Brain pericyte (primary cell): ENCODE measurements at places on chromosomes 16 and 17.

- no peak for DNase-seq
These were observed 13.7 kb upstream of the PEMT start for GRCh38 chr17:17605083-17605728.

GRCh38 chr17:17050346-17051345 lies 8.4 kb downstream of the MPRIP start:
- no peak for DNase-seq

DNA sequence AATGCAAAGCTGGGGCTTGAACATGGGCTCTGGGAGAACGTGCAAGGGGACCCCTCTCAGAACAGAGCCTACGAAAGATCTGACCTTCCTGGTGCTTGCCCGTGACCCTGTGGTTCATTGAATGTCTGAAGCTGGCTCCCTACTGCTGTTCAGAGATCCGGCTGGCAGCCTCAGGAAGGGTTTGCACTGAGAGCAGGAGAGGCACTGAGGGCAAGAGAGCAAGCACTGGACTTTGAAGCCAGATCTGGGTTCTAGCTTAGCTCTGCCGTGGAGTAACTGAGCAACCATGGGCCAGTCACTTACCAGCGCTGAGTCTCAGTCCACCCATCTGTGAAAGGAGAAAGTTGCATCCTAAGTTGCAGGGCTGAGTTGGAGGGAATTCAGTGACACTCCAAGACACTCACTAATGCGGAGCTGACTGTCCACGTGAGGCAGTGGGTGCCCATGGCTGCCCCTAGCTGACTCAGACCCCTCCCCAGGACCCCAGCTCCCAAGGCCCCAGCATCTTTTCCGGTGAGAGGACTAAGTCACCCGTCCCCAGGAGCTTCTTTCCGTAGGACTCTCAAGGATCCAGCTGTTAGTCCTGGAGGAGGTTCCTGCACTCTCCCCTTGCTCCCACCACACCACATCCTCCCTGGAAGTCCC lies 41.3 kb downstream of the BEAN1 start:
- no peak for DNase-seq

GRCh38 chr16:88779406-88780141 lies 5.4 kb downstream of the PIEZO1 start:
- DNase-seq = no peak

DNA sequence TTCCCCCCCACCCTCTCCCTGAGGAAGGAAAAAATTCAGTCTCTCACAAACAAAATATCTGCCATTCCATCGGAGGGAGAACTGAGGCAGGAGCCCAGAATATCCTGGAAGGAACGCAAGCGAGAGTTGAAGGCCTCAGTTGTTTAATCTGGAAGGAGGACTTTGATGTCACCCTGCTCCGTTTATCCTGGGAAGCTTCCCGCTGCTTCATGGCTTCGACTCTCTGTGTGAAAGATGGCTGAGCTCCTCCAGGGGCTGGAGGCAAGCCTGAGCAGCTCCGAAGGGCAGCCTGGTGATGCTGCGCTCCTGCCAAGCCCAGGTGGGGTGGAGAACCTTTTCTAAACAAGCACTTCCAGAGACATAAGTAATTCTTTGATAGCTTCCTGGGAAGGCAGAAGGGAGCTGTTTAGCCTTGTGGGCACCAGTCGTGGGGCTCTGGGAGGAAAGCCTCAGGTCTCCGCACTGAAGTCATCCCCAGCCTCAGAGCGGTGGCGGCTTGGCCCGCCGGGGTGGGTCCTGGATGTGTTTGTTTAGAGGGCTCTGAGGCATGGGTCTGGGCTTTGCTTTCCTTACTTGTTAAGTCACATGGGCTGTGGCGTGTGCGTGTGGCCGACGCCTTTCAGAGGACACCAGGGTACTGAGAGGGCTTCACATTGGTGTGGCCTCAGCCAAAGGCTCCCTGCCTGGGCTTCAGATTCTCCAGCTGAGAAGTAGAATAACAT lies 7.9 kb downstream of the NKD1 start:
- DNase-seq = no peak

DNA sequence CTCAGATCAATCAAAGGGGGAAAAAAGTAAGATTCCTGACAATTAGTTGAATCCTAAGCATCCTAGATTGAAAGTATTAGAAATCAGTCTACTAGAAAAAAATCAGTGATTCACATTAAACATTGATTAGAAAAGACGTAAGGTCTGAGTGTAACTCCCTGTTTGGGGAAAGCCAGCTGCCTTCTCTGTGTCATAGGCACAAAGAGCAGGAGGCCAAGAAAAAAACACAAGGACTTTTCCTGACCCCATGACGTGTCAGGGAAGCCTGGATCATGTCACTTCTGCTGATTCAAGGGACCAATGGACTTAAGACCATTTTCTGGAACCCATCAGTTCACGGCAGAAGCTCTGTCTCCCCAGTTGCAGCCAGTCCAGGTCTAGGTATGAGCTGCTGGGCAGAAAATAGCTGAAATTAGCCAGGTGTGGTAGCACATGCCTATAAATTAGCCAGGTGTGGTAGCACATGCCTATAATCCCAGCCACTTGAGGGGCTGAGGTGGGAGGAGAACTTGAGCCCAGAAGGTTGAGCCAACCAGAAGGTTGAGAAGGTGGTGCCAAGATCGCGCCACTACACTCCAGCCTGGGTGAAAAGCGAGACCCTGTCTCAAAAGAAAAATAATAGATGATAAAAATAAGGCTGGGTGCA lies 35.9 kb downstream of the RANBP10 start:
- no peak for DNase-seq

DNA sequence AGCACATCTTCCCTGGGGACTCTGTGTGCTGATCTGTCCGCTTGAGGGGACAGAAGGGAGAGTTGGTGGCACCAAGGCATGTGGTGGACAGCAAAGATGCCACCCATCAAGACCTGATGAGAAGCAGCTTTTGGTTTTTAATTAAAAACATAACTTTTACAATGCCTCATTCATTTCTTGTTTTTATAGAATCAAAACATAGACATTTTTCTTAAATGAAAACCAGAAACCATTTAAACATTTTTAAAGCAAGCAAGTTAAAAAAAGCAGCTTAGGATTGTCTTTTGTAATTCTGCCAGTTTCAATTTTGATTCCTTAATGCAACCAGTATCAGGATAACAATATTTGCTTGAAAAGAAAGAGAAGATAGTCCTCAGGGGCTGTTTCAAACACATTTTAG lies 123.7 kb upstream of the AXIN2 start:
- DNase-seq = no peak

GRCh38 chr17:40364121-40364861 lies at the start of gene GJD3:
GJD3 (minus strand) TSS chr17:40364737; CDS start chr17:40363815, 922 bp downstream.
- no peak for DNase-seq

GRCh38 chr17:32385121-32385520 lies 35.2 kb downstream of the ZNF207 start:
- no peak for DNase-seq

GRCh38 chr17:71378036-71378435 lies 742.8 kb upstream of the SOX9 start:
- DNase-seq = no peak

- no peak for DNase-seq
These were observed 96.8 kb downstream of the IRF8 start for GRCh38 chr16:85995541-85996423.

GRCh38 chr16:51766739-51767138 lies 615.7 kb upstream of the SALL1 start:
- no peak for DNase-seq

- no peak for DNase-seq
These were observed 13.9 kb upstream of the KIFC3 start for GRCh38 chr16:57815987-57816745.

DNA sequence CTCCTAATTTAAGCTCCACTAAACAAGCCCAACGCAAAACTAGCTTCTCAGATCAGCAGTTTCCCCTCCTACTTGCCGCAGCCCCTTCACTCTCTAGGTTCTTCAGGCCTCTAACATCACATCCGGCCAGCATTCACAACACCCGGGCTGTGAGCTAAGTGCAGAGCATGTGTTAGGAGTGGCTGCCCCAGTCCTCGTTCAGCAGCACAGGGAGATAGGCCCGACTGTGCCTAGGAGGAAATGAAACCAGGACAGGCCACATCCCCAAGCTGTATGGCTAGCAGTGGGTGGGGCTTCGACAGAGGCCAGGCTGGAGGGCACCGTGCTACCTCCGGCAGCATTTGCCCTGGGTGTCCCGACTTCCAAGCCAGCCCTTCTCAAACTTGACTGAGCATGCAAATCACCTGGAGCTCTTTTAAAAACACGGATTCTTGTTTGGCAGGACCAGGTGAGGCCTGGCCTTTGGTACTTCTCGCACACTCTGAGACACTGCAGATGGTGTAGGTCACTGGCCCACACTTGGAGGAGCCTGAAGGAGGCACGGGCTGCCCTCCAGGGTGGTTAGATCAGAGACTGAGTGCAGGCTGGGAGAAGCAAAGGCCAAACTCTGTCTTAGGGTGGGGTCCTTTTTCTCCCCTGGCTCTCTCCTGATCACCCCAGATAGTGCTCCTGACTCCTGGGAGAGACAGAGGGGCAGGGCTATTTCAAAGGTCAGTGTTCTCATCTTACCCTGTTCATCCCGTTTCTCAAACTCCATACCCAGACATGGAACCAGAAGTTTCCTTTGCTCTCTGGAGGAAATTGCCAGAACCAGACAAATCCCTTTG lies 202.0 kb downstream of the C16orf78 start:
- no peak for DNase-seq

DNA sequence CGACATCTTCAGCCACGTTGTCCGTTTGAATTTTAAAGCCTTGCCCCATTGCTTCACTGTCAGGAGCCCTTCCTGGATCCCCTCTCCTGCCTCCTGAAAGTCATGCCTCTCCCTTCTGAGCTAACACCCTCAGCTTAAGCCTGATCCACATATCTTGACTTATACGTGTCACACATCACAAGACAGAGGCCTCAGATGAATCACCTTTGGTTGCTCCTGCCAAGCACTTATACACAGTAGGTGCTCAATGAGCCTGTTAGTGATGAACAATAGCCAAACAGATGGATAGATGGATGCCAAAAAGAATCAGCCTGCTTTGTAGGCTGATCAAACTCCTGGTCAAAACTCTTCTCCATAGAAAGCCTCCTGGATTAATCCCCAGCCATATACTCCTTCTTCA lies 31.8 kb downstream of the PITPNM3 start:
- no peak for DNase-seq

DNA sequence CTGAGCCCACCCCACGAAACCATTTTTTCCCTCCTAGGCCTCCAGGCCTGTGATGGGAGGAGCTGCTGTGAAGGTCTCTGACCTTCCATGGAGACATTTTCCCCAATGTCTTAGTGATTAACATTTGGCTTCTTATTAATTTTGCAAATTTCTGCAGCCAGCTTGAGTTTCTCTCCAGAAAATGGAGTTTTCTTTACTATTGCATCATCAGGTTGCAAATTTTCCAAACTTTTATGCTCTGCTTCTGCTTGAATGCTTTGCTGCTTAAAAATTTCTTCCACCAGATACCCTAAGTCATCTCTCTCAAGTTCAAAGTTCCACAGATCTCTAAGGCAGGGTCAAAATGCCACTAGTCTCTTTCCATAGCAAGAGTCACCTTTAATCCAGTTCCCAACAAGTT lies 12.9 kb upstream of the MYH4 start:
- no peak for DNase-seq

DNA sequence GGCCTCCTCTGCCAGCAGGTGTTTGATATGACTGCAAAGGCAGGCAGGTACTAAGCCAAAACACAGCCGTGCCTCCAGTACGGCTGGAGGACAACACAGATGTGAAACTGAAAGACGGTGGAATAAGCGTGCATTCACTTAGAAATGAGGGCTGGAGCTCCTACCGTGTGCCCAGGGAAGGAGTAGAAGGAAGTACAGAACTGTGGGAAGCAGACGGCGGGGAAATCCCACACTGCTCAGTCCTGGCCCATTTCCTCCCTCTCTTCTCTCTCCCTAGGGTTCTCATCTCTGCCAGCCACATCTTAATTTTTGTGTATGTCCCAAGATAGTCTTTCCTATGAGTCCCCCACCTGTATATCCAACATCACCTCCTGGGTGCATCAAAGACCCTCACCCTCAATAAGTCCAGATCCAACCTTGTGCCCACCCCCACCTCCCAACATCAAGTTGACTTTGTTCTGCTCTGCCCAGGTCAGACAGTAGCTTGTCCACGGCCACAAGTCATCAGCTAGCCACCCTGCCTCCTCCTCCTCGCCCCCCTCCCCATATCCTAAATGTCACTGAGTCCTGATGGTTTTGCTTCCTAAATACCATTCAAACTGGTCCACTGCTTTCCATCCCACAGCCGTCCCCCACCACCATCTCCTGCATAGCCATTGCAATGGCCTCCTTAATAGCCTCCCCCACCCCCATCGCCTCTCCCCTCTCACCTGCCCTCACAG lies 77.1 kb upstream of the RPL38 start:
- DNase-seq = no peak

GRCh38 chr16:3874794-3875692 lies 5.5 kb downstream of the CREBBP start:
- no peak for DNase-seq

- no peak for DNase-seq
These were observed 393.0 kb downstream of the CA10 start for GRCh38 chr17:51765282-51766135.

GRCh38 chr17:28811651-28812090 lies 30.9 kb downstream of the FAM222B start:
- no peak for DNase-seq

DNA sequence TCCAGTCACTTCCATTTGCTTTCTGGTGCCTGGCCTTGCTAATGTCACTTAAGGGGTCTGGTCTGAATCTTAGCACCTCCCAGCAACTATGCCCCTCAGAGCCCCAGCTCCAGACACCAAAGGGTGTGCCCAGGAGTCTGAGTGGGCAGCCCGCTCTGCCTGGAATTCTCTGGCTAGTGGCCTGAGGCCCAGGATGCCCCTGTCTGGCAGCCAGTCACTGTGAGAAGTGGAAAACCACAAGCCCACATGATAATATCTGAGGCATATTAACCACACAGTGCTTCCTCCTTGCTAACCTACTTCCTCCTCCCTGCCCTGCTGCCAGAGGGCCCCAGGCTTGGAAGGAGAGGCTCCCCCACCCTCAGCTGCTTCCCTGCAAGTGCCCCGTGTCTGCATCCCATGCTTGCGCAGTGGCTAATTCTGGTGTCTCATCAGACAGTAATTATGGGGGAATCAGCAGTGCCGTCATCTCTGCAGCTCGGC lies 14.0 kb downstream of the SRCIN1 start:
- DNase-seq = no peak

GRCh38 chr17:42132941-42133340 lies 10.3 kb downstream of the HSPB9 start:
- no peak for DNase-seq
